NCI-H1092 treated with DMSO at 0.1 percent for 48 hours (cell line): ENCODE measurements at places on chromosomes 11 and 22.
A peak's percentile ranks its signal among the peaks of the same experiment; 100 is the strongest.

GRCh38 chr22:39308614-39309363 lies 10.6 kb downstream of the RPL3 start:
- no peak for DNase-seq

DNA sequence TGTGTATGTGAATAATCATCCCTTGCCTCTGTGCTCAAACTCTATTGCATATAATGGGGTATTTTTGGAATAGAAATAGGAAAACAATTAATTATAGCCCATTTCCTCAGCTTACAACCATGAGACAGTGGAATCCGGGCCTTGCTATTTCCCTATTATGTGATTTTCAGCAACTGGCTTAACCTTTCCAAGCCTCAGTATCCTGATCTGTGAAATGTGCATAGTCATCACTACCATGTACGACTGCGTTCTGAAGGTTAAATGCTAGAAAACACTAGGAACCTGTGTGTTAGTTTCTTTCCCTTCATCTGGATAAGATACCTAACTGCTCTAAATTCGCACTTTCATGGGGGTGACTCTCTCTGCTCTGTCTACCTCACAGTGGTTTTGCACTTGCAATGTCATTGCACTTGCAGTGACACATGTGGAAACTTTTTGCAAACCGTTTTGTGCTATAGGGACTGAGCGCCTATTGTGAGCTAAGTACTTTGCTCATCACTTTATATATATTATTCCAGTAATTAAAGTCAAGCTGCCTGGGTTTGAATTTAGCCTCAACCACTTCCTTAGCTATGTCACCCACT lies 48.3 kb downstream of the IRAG1 start:
- DNase-seq = no peak

GRCh38 chr22:24393012-24393559 lies 34.3 kb upstream of the ADORA2A start:
- DNase-seq = no peak

DNA sequence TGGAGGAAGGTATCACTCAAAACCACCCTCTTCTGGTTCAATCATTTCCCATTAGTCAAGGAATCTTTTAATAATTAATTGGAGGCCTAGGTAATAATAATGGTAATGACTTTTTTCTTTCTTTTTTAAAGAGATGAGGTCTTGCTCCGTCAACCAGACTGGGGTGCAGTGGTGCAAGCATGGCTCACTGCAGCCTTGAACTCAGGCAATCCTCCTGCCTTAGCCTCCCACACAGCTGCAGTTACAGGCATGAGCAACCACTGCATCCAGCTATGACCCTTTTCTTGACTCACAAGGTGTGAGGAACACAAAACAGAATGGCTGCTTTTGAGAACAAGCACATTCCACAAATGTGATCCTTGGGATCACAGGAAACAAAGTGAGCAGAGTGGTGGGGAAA lies 3.6 kb downstream of the POLDIP3 start:
- DNase-seq = no peak

- peak; percentile 43 for DNase-seq
Measured at GRCh38 chr11:69088676-69089146, 40.0 kb downstream of the TPCN2 start.

GRCh38 chr11:31617246-31617645 lies 107.7 kb downstream of the ELP4 start:
- DNase-seq = no peak

DNA sequence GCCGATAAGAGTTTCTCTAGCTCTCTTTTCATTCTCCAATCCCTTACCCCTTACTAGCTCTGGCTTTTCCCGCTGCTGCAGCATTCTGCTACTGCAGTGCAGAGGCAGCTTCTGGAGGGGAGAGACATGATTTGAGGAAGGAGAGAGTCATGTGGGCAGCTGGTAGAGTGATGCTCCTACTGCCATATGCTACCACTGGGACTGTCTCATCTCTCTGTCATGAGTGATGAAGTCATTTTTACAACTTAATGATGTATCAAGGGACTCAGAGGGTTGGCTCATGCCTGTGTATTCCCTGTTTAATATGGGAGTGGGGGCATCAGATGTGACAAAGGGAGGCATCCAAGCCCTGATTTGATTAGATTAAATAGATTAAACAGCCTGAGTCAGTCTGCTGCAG lies 11.3 kb downstream of the SLC17A6 start:
- no peak for DNase-seq

GRCh38 chr11:117815262-117815803 lies 9.2 kb downstream of the FXYD2 start:
- DNase-seq = no peak

DNA sequence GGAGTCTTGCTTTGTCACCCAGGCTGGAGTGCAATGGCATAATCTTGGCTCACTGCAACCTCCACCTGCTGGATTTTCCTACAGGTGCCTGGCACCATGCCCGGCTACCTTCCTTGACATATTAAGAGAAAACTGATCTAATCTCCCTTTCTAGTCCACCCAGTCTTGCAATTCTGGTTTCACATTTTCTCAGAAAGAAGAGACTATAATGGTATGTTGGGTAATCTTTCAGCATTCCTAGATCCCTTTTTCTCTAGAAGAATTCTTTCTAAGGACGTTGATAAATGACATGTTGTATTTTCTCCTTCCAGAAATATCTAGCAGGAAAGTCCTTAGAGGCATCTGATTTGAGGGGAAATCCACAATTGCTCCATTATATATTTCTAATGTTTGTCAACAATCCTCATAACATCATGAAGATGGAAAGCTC lies 10.4 kb upstream of the HSPA8 start:
- DNase-seq = no peak

- DNase-seq = no peak
Measured at GRCh38 chr11:80144897-80145594, 704.2 kb upstream of the TENM4 start.

DNA sequence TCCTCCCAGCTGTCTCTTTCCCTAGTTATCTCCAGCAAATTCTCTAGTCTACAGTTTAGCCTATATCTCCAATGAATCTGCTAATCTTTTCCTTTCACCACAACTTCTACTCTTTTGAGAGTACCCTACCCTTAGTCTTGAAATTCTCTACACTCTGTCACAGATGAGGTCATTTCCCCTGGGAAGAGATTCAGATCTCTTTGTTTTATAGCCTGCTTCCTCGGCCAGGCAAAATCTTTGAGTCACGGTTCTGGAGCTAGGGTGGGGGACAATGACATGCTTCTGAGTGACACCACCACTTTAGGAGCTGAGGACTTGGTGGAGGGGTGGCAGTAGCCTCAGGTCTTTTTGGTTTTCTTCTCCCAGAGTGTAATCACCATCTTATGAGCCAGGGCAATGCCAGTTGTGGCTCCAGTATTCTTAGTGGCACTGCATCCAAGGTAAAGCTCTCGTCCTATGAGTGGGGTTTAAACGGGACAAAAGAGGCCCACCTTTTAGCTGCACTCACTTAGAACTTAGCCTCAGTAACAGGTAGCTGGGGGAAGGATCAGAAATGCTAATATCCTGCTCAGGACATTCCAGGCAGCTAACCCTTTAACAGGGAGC lies 98.5 kb upstream of the RRM1 start:
- DNase-seq = no peak

- no peak for DNase-seq
Measured at GRCh38 chr11:75341612-75342011, 9.8 kb downstream of the ARRB1 start.

GRCh38 chr11:106275151-106275550 lies 197.7 kb downstream of the AASDHPPT start:
- DNase-seq = no peak

- DNase-seq = no peak
Measured at GRCh38 chr11:8296872-8297271, 33.2 kb upstream of the LMO1 start.

- DNase-seq = peak; percentile 75
Measured at GRCh38 chr11:129620237-129621104, 195.2 kb upstream of the TMEM45B start.
